ENCODE measurements at places on chromosomes 1 and 21.
A peak's percentile ranks its signal among the peaks of the same experiment; 100 is the strongest.

DNA sequence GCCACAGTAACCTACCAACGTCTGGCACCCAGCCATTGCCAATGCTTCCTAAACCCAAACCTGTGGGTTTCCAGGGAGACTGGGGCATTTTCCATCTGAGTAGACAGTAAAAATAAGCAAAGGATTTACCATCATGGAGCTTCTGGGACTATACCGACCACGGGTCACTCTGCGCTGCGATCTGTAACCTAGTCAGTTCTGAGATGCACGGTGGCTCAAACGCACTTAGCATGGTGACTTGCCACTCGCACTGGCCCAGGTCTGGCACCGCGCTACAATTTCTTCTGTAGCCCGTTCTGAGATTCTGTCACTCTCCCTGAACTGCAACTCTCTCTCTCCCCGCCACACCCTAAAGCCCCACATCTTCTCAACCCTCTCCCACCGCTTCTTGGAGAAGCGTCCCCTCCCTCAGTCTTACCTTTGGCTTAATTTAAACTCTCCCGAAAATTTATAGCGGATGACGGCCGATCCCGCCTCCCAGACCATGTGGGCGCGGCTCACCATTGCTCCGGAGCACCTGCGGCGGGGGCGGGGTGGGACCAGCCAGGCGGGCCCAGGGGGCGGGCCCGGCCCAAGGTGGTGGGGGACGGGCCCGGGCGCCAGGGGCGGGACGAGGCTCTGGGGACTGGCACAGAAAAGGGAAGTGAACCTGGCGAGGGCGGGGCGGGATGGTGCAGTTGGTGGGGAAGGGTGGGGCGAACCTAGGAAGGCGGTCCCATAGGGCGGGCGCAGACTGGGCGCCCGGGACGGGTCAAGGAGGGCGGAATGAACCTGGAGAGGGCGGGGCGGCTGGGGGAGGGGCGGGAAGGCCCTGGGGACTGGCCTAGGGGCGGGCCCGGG lies 493 bp upstream of the MAP3K21 start:
- peak; percentile 13 for DNase-seq

GRCh38 chr1:31694964-31695313 lies 8.9 kb downstream of the COL16A1 start:
- no peak for DNase-seq

- DNase-seq, result no peak
Observed at GRCh38 chr1:23824711-23825075, 536 bp downstream of the HMGCL start.

DNA sequence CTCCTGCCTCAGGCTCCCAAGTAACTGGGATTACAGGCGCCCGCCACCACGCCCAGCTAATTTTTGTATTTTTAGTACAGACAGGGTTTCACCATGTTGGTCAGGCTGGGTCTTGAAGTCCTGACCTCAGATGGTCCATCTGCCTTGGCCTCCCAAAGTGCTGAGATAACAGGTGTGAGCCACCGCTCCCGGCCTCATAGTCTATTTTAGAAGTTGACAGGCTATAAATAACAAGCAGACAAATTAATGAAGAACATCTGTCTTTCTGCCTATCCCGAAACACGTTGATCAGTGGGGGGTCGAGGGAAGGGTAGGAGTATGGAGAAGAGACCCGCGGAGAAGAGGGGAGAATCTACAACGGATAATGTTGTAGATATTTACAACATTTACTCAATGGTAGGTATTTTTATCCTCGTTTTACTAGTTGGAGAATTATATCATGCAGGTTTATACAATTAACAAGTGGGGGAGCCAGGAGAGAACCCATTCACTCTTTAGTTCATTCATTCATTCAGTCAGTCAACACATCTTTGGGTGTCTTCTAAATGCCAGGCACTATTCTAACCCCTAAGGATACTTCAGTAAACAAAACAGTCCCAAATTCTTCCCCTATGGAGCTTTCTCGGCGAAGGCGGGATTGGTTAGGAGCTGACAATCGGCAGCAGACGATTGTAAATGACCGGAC lies 497 bp upstream of the IFNAR2 start:
- DNase-seq, result no peak

DNA sequence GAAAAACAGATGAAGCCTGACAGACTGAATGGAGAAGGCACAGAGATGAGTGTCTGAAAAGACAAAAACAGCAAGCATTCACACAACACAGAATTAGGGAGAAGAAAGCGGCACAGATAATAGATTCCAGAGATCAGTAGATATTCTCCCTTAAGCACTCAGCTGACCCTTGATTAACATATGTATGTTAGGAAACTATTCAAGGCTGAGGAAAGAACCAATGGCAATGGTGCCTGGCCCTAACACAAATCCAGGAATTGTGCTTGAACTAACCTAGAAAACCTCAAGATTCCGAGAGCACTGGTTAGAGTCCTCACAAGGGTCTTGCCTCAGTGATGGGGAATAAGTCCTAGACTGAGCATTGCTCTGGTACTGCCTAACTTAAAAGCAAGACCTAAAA lies 30.9 kb downstream of the KCNT2 start:
- no peak for DNase-seq
